ENCODE measurements at places on chromosomes 3 and 15.

DNA sequence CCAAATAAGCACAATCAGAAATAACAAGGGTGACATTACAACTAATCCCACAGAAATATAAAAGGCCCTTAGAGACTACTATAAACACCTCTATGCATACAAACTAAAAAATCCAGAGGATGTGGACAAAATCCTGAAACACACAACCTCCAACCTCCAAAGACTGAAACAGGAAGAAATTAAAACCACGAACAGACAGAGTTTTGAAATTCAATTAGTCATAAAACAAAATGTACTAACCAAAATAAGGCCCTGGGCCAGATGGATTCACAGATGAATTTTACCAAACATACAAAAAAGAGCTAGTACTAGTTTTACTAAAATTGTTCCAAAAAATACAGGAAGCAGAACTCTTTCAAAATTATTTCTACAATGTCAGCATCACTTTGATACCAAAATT, 1043.6 kb downstream of the DIPK2A start:
- no peak for DNase-seq

DNA sequence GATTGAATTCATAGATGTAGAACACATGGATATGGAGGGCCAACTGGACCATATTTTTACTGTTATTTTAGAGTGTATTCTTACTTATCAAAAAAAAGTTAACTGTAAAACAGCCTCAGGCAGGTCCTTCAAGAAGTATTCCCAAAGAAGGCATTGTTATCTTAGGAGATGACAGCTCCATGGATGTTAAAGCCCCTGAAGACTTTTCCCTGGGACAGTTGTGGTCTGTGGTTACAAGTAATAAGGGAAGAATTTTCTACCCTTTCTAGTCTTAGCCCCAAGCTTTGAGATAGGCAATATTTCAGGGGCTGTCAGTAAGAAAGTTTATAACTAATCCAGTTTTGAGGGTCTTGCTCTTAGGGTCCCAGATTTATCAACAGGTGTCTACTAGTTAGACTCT, 62.5 kb downstream of the LRRC49 start:
- DNase-seq = no peak

GRCh38 chr3:73848173-73848906, 223.6 kb upstream of the PDZRN3 start:
- no peak for DNase-seq

DNA sequence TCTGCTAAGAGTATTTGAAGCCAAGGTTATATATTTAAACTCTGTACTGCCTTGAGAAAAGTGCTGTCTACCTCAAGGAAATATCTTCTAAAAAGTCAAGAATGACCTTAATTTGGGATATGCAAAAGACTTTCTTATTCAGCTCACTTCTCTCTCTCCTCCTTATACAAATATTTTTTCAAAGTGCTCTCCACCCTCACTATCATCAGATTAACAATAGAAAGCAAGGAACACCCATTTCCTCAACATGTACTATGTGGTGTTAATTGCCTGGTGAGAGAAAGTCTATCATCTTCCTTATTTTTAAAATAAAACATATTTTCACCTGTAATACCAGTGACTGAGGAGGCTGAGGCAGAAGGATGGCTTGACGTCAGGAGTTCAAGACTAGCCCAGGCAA, 44.4 kb upstream of the RSL24D1 start:
- DNase-seq = no peak

- no peak for DNase-seq
These were observed 245.7 kb downstream of the ZIC1 start for GRCh38 chr3:147654827-147655226.

DNA sequence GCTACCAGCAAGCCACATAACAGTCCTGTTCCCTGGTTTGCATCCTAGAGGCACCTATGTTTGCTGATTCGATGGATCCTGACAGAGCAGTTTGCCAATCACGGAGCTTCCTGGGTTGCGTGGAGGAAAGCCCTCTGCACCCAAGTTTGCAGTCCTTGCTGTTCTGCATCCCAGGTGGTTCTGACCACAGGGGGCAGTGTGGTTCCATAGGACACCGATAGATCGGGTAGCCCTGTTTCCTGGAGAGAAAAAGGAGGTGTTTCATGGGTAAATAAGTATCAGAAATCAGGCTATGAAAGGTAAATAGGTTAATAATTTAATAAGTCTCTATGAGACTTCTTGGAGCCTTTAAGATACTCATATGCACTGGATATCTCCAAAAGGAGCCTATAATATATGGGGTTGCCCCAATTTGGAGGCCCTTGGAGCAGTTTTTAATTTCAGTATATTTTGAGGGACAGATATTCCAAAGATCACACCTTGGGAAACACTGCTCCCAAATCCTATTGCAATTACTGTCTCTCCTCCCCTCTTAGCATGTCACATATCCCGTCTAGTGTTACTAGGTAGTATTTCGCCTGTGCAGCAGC, 194.6 kb upstream of the TPM1 start:
- no peak for DNase-seq

GRCh38 chr3:16055606-16056211, 118.8 kb upstream of the GALNT15 start:
- no peak for DNase-seq

GRCh38 chr3:45253316-45253715, 27.2 kb upstream of the TMEM158 start:
- no peak for DNase-seq

GRCh38 chr15:98955961-98956723, 51.5 kb downstream of the PGPEP1L start:
- DNase-seq = no peak

- no peak for DNase-seq
These were observed 151.6 kb downstream of the CHST2 start for GRCh38 chr3:143271136-143271535.

- DNase-seq = no peak
These were observed 47.5 kb downstream of the ACAP2 start for GRCh38 chr3:195395208-195395816.

- no peak for DNase-seq
These were observed 876.1 kb upstream of the CADM2 start for GRCh38 chr3:84082726-84083125.

- DNase-seq = no peak
These were observed at the start of gene PLA1A for GRCh38 chr3:119597548-119598288. TSS of gene PLA1A (plus strand) at chr3:119597885. CDS start at chr3:119597914, 29 bp downstream.

DNA sequence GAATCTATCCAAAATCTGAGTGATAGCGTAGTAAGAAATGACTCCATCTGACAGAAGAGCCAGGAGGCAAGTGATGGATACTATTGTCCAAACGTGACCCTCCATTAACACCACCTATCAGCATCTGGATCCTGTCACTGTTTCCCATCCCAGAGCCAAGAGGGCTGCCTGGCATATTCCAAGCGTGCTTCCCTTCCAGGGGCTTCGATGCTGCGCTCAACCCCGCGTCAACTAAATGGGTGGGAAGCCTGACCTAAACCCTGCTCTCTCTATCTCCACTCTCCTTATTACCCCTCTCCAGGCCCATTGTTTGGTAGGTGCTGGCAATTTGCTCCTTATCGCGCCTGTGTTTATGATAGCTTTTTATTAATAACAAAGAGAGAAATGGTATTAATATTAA, 83.2 kb downstream of the NR2F2 start:
- DNase-seq = no peak

DNA sequence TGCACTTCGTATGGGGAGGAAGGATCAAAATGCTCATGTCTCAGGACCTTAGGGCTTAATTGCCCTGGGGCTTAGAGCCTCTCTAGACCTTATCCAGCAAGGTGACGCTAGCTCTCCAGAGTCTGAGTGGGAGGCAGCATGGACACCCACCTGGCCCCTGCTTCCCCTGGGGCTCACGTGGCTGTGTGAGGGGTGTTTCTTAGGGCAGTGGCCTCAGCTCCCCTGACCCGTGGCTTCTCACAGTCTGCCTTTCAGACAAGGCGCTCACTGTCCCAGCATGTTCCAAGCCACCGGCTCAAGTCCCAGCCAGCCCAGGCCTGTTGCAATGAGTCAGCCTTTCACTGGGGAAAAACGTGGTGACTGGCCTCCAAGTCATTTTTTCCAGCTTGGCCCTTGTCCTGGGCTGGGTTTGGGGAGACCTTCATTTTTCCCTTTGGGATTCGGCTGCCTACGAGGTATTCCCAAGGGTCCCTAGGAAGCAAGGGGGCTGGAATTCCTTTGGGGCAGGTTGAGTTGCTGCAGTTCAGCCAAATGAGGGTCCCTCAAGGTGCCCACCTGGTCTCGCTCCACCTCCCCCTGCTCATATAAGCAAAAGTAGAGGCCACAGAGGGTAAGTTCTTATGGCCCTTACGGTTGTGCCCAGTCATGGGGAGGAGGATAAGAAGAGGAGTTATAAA, 15.7 kb downstream of the BHLHE40 start:
- DNase-seq = no peak

- DNase-seq = no peak
These were observed 69.1 kb upstream of the MAGI1 start for GRCh38 chr3:66107855-66108254.

- no peak for DNase-seq
These were observed 159.8 kb upstream of the MITF start for GRCh38 chr3:69579306-69580041.

DNA sequence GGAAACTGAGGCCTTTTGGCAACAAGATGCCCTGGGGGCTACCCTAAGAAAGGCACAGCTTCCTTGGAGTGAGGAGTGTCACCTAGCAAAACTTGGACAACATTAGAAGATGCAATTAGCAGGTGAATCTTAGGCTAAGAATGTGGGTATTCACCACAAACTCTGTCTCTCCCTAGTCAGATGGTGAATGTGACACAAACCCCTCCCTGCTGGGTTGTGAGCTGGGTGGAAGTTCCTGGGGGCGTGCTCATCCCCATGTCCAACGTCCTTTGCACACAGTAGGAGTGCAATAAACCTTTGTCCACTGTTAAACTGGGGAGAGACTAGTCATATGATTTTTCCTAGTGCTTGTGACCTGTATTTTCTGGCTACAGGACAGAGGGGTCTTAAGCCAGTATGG, 67.1 kb upstream of the SH3GL3 start:
- no peak for DNase-seq

- DNase-seq = no peak
These were observed 617.2 kb upstream of the NR2F2 start for GRCh38 chr15:95713324-95713723.

DNA sequence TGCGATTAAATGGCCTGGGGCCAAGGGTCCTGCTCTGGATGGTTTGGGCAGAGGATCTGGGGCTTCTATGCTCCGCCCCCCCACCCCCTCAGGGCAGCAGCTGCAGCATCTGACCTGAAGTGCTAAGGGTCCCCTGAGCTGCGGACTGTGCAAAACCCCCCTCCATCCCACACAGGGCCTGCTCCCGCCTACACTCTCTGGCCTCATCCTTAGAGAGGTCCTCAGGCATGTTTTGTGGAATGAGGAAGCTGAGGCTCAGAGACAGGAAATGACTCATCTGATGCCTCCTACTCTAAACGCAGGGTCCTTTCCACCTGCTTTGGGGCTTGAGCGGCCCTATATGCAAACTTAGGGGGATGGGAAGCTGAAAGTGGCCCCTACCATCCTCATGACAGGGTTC, 59.5 kb upstream of the CTSH start:
- DNase-seq = no peak

DNA sequence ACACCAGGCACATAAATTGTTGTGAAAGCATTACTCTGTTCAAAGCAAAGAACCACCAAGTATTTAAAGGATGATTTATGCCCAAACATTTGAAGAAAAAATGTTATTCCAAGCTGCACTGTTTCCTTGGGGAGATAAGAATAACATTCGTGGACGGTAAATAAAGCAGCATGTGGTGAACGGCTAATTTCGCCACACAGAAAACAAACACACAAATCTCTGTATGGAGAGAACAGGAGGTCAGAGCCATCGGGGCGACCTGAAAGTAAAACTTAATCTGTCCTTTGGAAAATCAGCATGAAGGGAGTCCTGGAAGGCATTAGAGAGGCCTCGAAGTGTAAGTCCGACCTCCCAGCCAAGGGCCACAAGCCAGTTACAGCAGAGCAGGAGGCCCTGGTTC, 27.1 kb upstream of the GABRG3 start:
- no peak for DNase-seq

DNA sequence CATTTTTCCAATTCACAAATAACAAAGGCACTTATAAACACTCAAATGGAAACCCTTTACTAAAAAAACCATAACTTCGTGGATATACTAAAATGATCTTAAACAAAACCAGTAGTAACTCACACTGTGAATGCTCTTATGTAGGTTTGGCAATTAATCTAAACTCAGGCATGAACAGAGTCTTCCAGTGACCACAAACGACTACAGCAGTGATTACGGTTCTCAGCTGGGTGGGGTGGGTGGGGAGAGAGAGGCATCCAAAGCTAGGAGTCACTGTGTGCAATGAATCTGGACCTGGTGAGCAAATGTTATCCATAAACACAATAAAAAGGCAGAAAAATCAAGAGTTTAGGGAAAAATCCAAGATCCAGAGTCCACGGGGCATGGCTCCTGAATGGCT, 21.3 kb downstream of the SLC12A8 start:
- DNase-seq = no peak

DNA sequence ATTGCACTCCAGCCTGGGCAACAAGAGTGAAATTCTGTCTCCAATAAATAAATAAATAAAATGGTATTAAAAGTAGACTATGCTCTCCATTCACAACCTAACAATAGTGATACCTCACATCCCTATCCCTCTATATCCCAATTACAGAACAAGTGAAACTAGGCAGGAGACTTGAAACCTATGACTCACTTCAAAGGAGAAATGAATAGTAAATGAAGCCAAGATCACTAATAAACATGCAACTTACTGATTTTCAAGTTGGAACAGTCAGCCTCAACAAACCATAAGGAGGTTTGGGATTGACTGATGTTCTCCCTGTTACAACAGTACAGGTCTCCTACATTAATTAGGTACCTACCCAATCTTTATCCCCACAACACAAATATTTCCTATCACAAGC, 103.4 kb downstream of the GSK3B start:
- no peak for DNase-seq

- no peak for DNase-seq
These were observed 177.6 kb downstream of the KCNAB1 start for GRCh38 chr3:156298014-156298413.

DNA sequence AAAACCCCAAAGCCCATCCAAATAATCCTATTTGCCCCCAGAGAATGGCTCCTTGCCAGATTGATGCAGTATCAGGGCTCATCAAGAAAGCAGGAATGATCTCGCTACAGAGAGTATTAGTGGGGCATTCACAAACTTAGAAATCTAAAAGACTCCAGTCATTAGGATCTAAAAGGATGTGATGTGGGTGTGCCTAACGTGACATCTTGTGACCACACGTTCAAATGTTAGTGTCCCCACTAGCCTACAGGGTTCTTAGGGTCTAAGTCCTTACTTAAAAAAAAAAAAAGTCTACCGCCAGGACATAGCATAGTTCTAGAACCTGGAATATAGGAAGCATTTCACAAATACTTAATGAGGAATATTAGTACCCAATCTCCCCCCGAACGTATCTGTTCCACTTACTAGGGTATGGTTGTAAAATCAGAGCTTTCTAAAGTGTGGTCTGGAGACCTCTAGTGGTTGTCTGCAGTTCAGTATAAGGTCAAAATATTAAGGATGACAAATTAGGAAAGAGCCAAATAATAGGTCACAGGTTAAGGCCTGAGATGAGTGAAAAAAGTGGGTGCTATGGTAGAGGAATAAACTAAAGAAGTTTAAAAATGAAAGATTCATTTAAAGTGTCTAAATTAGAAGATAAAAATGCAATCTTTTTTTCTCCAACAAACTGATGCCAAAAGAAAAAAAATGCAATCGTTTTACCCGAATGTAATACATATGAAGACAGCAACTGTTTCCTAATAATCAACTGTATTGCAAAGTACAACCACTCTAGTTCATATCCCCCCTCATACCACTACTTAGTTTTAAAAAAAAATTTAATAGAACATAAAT, 4.2 kb upstream of the CHRM5 start:
- DNase-seq = no peak

- no peak for DNase-seq
These were observed 213.9 kb upstream of the RBMS3 start for GRCh38 chr3:29067007-29067406.

Data from NCI-H2107 (cell line).